Neural crest cell (in vitro differentiated cells): ENCODE measurements at places on chromosomes 6 and 20.

- peaks cover under 1% of the 10 kb centered on the region for H3K27me3 ChIP-seq
- no peaks in the 10 kb centered on the region for H3K36me3 ChIP-seq
- no peak overlapping the region for H3K27ac ChIP-seq
- DNase-seq: no peak
- peaks cover 15% of the 10 kb centered on the region for H3K4me1 ChIP-seq
- no peak overlapping the region for H3K4me3 ChIP-seq
These were observed 177.1 kb downstream of the ZDHHC14 start for GRCh38 chr6:157558049-157558448.

DNA sequence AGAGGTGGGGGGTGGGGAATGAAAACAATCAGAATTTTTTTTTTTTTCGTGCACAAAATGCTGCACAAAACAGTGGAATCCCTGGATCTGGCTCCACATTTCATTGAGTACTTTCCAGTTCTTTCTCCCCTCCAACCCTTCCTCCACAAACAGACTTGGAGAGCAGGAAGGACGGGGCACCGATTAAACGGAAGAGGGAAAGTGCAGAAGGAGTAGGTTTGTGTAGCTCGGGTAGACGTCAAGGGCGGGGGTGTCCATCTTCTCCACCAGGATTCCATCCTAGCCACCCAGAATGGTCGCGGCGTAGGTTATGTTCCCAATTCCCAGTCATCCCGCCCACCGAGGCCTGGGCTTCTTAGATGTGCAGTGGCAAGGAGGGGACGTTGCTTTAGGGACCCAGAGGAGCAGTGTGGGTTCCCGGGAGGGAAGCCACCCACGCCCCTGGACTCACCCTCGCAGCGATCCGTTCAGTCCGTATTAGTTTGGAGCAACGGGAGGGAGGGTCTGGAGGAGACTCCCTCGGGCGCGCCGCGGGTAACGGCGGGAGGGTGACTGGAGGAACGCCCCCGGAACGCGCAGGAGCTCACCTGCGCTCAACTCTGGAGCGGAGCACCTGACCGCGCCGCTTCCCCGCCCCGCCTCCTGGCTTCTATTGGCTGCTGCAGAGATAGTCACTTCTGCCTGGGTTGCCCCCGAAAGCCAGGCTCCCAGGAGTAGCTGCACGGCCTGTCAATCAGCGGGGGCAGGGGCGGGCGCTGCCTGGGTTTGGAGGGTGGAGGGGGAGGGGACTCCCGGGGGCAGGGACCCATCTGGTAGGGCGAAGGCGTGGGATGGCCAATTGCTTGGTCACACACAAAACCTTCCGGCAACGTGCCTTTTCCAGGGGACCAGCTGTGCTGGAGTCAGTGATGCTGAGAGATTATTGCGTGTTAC, at the start of gene ENPP5:
ENPP5 (minus strand) TSS at position 624 of the 933 bp plus-strand sequence. CDS start 2,718 bp downstream, outside the sequence.
- H3K36me3 ChIP-seq: no peaks in the 10 kb centered on the region
- DNase-seq: peak; percentile 58
- no peak within 1 kb of the TSS for H3K27ac ChIP-seq

- H3K27me3 ChIP-seq: peaks cover 46% of the 10 kb centered on the region
- H3K27ac ChIP-seq: no peak overlapping the region
- no peak for DNase-seq
- H3K4me3 ChIP-seq: no peak overlapping the region
- H3K36me3 ChIP-seq: no peaks in the 10 kb centered on the region
These were observed 9.1 kb downstream of the EBF4 start for GRCh38 chr20:2701671-2702081.

DNA sequence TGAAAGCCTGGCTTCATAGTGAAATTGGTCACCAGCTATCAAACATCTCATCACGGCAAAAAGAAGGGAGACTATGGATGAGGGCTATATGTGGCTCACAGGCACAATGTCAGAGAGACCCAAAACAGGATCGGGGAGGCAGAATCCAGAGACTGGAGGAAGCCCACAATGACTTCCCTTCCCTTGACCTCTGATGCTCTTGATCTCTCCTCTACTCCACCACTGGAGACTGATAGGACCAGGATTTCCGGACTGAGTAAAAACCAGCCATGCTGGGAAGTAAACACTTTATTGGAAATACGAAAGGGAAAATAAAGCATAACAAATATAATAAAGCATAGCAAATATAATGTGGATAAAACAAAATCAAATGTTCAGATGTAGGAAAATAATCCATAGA, 597.3 kb downstream of the UTRN start:
- H3K36me3 ChIP-seq: no peaks in the 10 kb centered on the region
- no peaks in the 10 kb centered on the region for H3K27me3 ChIP-seq
- H3K4me1 ChIP-seq: peaks cover 2% of the 10 kb centered on the region
- no peak overlapping the region for H3K4me3 ChIP-seq
- H3K27ac ChIP-seq: no peak overlapping the region

- no peaks in the 10 kb centered on the region for H3K27me3 ChIP-seq
- no peak overlapping the region for H3K4me3 ChIP-seq
- H3K36me3 ChIP-seq: no peaks in the 10 kb centered on the region
- no peak overlapping the region for H3K27ac ChIP-seq
- H3K4me1 ChIP-seq: no peaks in the 10 kb centered on the region
These were observed 62.9 kb downstream of the SSR1 start for GRCh38 chr6:7249946-7250643.

DNA sequence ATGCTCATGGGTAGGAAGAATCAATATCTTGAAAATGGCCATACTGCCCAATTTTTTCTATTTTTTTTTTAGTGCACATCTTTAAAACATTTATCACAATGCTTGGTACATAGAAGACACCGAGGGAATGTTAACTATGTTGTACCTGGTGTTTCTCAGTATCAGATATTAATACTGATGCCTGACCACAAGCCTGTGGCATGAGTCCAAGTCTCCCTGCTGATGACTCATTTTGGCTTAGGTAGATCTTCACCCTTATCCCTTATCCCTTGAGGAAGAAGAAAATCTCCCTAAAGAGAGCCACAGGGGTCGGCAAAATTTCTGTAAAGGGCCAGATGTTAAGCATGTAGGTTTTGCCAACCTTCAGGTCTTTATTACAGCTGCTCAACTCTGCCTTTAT, 14.5 kb downstream of the CD109 start:
- no peaks in the 10 kb centered on the region for H3K27me3 ChIP-seq
- H3K4me1 ChIP-seq: peaks cover 10% of the 10 kb centered on the region
- no peaks in the 10 kb centered on the region for H3K36me3 ChIP-seq
- H3K4me3 ChIP-seq: no peak overlapping the region
- no peak for DNase-seq

- DNase-seq: no peak
- no peaks in the 10 kb centered on the region for H3K27me3 ChIP-seq
- no peak overlapping the region for H3K4me3 ChIP-seq
- no peaks in the 10 kb centered on the region for H3K4me1 ChIP-seq
- no peaks in the 10 kb centered on the region for H3K36me3 ChIP-seq
These were observed 14.7 kb downstream of the DSE start for GRCh38 chr6:116385459-116385802.
